ENCODE measurements at places on chromosomes 7 and 10. TPM values are rescaled to one million over a fixed set of nuclear protein-coding genes. Genes with fewer than 3 reads are reported as not detected.
A peak's percentile ranks its signal among the peaks of the same experiment; 100 is the strongest.

DNA sequence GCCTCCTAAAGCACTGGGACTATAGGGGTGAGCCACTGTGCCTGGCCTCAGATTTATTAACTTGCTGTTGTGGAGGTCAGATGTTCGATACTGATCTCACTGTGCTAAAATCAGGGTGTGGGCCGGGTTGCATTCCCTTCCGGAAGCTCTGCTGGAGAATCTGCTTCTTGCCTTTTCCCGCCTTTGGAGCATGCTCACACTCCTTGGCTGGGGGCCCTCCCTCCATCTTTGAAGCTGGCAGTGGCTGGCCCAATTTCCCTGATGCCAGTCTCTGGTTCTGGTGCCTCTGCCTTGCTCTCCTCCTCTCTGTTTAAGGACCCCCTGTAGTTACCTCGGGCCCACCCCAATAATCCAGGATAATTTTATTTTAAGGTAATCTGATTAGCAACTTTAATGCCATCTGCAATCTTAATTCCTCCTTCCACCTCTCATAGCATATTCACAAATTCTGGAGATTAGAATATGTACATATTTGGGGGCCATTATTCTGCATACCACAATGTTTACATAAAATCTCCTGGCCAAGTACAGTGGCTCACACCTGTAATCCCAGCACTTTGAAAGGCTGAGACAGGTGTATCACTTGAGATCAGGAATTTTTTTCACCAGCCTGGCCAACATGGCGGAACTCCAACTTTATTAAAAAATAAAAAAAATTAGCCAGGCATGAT is 7.9 kb upstream of the PITRM1 start:
- DNase-seq = no peak

- no peak for DNase-seq
Measured at GRCh38 chr7:98963305-98963704, 85.0 kb downstream of the TRRAP start.

DNA sequence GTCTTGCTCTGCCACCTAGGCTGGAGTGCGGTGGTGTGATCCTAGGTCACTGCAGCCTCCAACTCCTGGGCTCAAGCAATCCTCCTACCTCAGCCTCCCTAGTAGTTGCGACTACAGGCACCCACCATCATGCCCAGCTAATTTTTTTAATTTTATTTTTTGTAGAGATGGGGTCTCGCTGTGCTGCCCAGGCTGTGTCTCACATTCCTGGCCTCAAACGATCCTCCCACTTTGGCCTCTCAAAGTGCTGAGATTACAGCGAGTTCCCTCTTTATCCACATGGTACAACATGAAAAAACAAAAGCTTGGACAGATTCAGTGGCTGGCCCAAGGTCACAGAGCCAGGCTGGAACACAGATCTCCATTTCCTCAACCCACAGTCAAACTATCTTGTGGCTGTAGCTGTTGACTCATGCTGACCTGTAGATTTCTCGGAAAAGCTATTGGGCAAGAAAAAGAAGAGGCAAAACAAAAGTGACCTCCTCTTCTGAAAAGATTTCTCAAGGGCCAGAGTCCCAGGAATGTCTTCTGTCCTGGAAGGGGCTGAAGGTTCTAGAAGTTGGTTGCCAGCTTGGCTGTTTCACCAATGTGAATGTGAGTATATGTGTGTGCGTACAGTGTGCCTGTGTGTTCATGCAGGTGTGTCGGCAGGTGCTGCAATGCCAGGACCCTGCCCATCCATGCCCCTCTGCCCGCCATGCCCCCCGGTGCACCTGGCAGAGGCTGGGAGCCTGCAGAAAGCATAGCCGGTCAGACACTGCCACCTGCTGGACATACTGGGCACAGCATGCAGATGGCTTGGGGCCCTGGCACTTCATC is 28.4 kb downstream of the TMEM130 start:
- DNase-seq = peak; percentile 44

GRCh38 chr10:98098247-98098646 is 36.2 kb upstream of the R3HCC1L start:
- no peak for DNase-seq

- DNase-seq = no peak
Measured at GRCh38 chr10:103643381-103643780, 149.9 kb downstream of the NEURL1 start.

The SLC26A4 gene
- polyA plus RNA-seq = not detected

The ARMS2 gene
- polyA plus RNA-seq = not detected

The PITRM1 gene
- polyA plus RNA-seq = 49.1 TPM
